ENCODE measurements at places on chromosomes 2 and 18.

GRCh38 chr2:120939595-120940318 is 204.1 kb downstream of the GLI2 start:
- no peaks in the 10 kb centered on the region for H3K36me3 ChIP-seq
- peaks cover 24% of the 10 kb centered on the region for H3K4me1 ChIP-seq
- H3K27me3 ChIP-seq, result no peaks in the 10 kb centered on the region

GRCh38 chr2:136034629-136035028 is 49.2 kb upstream of the DARS1 start:
- DNase-seq, result no peak
- no peak overlapping the region for H3K4me3 ChIP-seq
- no peaks in the 10 kb centered on the region for H3K36me3 ChIP-seq
- no peak overlapping the region for H3K27ac ChIP-seq

DNA sequence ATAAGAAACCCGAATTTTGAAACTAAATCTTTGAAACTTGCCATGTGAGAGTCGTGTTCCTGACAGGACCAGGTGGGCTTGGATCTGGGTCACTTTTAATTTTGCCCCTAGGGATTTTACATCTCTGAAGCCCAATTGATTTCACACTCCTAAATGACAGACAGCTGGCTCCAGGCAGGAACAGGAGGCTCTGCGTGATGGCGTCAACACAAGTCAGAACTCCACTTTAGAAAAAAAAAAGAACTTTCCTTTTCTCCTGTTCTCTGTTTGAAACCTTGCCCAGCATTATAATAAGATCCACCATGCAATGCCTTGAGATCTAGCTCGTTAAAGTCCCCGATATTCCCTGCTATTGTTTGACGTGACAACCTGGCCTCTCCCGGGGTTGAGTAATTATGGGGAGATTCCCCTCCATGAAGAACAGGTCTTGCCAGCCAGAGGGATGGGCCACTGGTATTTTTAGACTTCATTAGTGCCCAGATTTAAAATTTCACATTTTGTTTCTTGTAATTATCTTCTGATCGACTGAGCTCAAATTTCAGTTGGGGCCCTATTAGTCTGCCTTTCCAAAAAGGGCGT is 260.3 kb downstream of the KLHL29 start:
- no peak overlapping the region for H3K27ac ChIP-seq
- no peaks in the 10 kb centered on the region for H3K4me1 ChIP-seq
- H3K4me3 ChIP-seq, result no peak overlapping the region
- no peaks in the 10 kb centered on the region for H3K27me3 ChIP-seq
- H3K36me3 ChIP-seq, result peaks cover 13% of the 10 kb centered on the region

- H3K36me3 ChIP-seq, result no peaks in the 10 kb centered on the region
- H3K4me3 ChIP-seq, result no peak overlapping the region
- H3K27me3 ChIP-seq, result no peaks in the 10 kb centered on the region
- H3K27ac ChIP-seq, result no peak overlapping the region
Observed at GRCh38 chr2:65402323-65402722, 30.1 kb downstream of the SPRED2 start.

GRCh38 chr2:159476329-159476728 is 140.0 kb downstream of the BAZ2B start:
- no peaks in the 10 kb centered on the region for H3K27me3 ChIP-seq
- no peak overlapping the region for H3K4me3 ChIP-seq
- no peaks in the 10 kb centered on the region for H3K36me3 ChIP-seq
- no peaks in the 10 kb centered on the region for H3K4me1 ChIP-seq

- H3K27me3 ChIP-seq, result no peaks in the 10 kb centered on the region
- no peak for DNase-seq
- no peak overlapping the region for H3K4me3 ChIP-seq
- H3K36me3 ChIP-seq, result no peaks in the 10 kb centered on the region
- H3K4me1 ChIP-seq, result no peaks in the 10 kb centered on the region
Observed at GRCh38 chr2:7878786-7879482, 802.9 kb upstream of the ID2 start.

GRCh38 chr18:79926715-79927606 is 24.5 kb downstream of the SLC66A2 start:
- no peaks in the 10 kb centered on the region for H3K4me1 ChIP-seq
- no peak overlapping the region for H3K4me3 ChIP-seq
- H3K27ac ChIP-seq, result no peak overlapping the region
- peaks cover 10% of the 10 kb centered on the region for H3K36me3 ChIP-seq

DNA sequence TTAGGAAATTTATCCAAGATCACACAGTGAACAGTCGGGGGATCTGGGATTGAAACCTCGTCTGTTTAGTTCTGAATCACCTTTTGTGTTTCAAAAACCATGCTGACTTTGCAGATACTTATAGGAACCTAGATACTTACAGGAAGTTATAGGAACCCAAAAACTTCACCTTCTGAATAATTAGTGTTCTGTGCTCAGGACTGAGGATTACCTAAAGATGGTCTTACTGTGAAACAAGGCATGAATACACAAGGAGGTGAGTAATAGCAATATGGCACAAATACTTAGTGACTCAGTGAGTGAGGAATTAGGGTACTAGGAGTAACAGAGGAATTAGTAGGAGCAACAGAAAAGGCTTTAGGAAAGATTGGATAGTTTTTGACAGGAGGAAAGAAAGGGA is 145.5 kb downstream of the LRATD1 start:
- H3K27me3 ChIP-seq, result no peaks in the 10 kb centered on the region
- H3K27ac ChIP-seq, result no peak overlapping the region
- H3K4me1 ChIP-seq, result no peaks in the 10 kb centered on the region
- H3K36me3 ChIP-seq, result no peaks in the 10 kb centered on the region

GRCh38 chr18:47323158-47323557 is 71.7 kb upstream of the SKOR2 start:
- H3K4me1 ChIP-seq, result no peaks in the 10 kb centered on the region

DNA sequence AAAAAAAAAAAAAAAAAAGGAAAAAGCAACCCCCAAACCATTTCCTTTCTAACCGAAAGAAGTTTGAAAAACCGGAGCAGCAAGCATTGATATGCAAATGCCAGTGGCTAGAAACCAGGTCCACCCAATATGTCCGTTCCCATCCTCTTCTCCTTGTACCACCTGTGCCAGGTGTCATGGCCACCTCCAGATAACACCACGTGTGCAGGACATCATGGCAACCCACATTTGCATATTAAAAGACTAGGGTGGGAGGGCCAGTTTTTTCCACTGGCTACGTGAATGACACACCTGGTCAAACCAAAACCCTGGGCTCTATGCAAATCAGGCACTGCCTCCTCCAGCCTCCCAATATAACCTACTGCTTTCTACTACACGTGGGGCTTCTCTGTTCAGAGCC is 303.3 kb upstream of the GULP1 start:
- H3K4me3 ChIP-seq, result no peak overlapping the region
- no peaks in the 10 kb centered on the region for H3K27me3 ChIP-seq
- H3K36me3 ChIP-seq, result no peaks in the 10 kb centered on the region
- H3K4me1 ChIP-seq, result peaks cover 13% of the 10 kb centered on the region
- H3K27ac ChIP-seq, result no peak overlapping the region

DNA sequence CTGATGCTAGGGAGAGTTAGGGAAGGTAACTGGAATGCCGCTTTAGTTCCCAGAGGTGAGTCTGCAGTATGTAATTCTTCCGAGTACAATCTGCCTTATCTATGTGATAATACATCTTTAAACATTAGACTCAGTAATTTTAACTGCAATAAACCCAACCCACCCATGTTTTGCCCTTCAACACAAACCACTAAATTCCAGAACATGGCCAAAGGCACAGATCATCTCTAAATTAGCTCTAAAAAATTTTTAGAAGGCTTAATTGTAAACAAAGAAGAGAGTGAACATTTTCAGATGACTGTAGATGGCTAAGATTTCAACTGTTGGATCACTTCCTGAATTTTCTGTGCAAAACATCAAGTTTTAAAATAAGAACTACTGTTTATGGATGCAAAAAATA is 488.7 kb upstream of the ID2 start:
- H3K27me3 ChIP-seq, result no peaks in the 10 kb centered on the region
- H3K36me3 ChIP-seq, result no peaks in the 10 kb centered on the region

DNA sequence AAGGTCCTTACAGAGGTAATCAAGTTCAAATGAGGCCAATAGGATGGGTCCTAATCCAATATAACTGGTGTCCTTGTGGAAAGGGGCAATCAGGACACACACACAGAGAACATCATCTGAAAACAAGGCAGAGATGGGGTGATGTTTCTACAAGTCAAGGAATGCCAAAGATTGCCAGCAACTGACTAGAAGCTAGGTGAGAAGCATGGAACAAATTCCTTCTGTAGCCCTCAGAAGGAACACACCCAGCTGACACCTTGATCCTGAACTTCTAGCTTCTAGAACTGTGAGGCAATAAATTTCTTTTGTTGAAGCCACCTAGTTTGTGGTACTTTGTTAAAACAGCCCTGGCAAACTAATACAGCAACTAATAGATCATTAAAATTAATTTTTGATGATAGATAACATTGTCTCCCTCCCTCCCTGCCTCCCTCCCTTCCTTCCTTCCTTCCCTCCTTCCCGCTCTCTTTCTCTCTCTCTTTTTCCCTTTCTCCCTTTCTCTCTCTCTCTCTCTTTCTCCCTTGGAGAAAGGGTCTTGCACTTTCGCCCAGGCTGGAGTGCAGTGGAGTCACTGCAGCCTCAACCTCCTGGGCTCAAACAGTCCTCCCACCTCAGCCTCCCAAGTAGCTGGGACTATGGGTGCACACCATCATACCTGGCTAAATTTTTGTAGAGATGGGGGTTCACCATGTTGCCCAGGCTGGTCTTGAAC is 10.3 kb upstream of the CD8A start:
- no peaks in the 10 kb centered on the region for H3K27me3 ChIP-seq
- no peaks in the 10 kb centered on the region for H3K36me3 ChIP-seq
- H3K27ac ChIP-seq, result no peak overlapping the region
- H3K4me3 ChIP-seq, result no peak overlapping the region

DNA sequence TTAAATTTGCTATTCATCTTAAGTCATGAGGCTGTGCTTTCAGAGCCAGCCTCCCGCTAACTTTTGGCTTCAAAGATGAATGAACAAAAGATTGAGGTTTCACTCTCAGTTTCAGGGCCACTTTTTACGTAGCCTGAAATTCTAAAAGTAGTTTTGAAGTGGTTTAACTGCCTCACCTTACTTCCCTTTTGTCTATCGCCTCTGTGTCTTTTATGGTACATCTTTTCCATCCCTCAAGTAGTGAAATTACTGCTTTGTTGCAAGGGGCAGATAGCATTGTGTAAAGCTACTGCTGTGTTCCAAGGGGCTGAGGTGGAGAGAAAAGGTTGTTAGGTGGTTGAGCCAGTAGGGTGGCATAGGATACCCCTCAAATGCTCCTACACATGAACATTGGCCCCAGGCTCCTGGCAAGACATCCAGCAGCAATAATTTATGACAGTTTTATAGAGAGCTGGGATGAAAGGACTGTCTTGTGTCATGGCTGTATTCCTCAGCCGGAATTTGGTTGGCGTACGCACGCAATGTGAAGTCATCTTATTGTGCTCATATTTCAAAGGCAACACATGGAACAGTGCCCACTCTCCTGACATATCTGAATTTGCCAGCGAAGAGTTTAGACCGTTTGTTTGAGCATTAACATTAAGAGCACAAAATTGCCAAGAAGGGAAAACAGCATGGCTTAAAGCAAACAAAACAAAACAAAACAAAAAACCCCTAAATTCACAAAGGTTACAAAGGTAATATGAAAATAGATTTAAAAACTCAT is 32.2 kb downstream of the QPCT start:
- H3K27me3 ChIP-seq, result no peaks in the 10 kb centered on the region
- no peak for DNase-seq
- no peaks in the 10 kb centered on the region for H3K4me1 ChIP-seq
- H3K36me3 ChIP-seq, result no peaks in the 10 kb centered on the region
- H3K27ac ChIP-seq, result no peak overlapping the region

GRCh38 chr2:88837511-88838160 is 146.2 kb downstream of the RPIA start:
- H3K4me1 ChIP-seq, result no peaks in the 10 kb centered on the region
- no peaks in the 10 kb centered on the region for H3K27me3 ChIP-seq
- no peak for DNase-seq
- no peaks in the 10 kb centered on the region for H3K36me3 ChIP-seq

GRCh38 chr2:107711941-107712340 is 114.8 kb upstream of the RGPD4 start:
- no peak overlapping the region for H3K4me3 ChIP-seq
- DNase-seq, result no peak
- no peaks in the 10 kb centered on the region for H3K4me1 ChIP-seq
- H3K36me3 ChIP-seq, result no peaks in the 10 kb centered on the region

DNA sequence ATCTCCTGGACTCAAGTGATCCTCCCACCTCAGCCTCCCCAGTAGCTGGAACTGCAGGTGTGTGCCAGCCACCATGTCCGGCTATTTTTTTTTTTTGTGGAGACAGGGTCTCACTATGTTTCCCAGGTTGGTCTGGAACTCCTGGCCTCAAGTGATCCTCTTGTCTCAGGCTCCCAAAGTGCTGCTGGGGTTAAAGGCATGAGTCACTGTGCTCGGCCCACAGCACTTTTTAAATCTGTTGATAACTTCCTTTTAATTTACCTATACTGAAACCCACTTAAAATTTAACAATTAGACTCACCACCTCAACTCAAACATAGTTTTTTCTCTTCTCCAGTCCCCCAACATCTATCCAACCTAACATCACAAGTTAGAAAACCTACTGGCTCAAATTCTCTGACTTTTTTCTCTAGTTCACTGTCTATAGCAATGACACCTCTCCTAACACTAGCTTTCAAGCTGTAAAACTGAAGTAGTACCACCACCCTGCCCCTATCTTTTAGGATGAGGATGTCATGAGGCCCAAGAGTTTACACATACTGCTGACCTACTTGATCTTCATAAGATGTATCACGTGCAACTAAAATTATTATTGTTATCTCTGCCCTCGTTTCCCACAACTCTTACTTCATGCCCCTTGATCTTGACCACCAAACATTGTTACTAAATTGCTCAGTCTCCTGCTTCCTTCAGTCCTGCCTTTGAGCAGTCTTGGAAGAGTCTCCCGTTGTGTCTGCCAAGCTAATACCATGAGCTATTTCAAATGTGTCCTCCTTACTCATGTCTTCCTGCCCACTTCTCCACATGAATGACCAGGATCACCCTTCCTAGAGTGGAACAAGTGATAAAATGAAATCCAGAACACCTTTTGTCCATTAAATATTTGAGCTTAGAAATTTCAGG is 142.3 kb upstream of the ZFP36L2 start:
- H3K36me3 ChIP-seq, result no peaks in the 10 kb centered on the region
- no peak for DNase-seq
- H3K27me3 ChIP-seq, result no peaks in the 10 kb centered on the region

DNA sequence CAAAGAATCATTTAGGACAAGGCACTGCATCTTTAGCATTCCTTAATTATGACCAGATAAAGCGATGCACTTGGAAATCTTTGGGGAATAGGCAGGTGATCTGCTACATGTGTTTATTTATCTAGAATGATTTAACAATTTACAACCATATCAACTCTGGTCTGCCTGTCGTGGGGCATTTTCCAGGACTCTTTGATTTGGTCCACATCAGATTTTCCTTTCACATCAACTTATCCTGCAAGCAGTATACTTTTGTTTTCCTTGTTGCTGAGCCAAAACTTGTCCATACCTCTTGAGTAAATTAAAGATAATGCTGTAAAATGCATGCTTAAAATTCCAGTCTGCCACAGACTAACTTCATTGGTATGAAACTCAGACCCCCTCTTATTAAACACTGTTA is 312.4 kb upstream of the TCF4 start:
- H3K4me1 ChIP-seq, result no peaks in the 10 kb centered on the region
- H3K27ac ChIP-seq, result no peak overlapping the region
- H3K4me3 ChIP-seq, result no peak overlapping the region
- DNase-seq, result no peak

- no peaks in the 10 kb centered on the region for H3K36me3 ChIP-seq
- no peak overlapping the region for H3K4me3 ChIP-seq
- H3K27ac ChIP-seq, result no peak overlapping the region
- H3K4me1 ChIP-seq, result no peaks in the 10 kb centered on the region
- H3K27me3 ChIP-seq, result no peaks in the 10 kb centered on the region
Observed at GRCh38 chr18:43279015-43279744, 1.9 kb upstream of the SYT4 start.
